Hepatic stellate cell (primary cell): ENCODE measurements at places on chromosomes 7 and 10.

DNA sequence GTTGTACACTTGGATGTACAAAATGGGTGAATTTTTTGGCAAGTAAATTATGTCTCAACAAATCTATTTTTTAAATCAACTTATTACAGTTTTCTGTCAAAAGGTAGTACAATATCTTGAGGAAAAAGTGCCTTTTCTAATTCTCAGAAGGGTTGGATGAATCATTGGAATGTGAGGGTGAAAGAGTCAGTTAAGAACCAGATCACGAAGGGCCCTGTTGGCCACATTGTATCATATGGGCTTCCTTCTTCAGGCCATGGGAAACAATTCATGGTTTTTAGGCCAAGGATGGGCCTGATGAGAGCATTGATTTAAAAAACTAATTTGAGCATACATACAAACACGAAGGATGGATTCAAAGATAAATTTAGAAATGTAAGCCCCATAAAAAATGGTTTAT, 503.7 kb downstream of the TNS3 start:
- peak; percentile 24 for DNase-seq

- DNase-seq, result no peak
Observed at GRCh38 chr10:36943544-36943943, 181.9 kb upstream of the ANKRD30A start.

DNA sequence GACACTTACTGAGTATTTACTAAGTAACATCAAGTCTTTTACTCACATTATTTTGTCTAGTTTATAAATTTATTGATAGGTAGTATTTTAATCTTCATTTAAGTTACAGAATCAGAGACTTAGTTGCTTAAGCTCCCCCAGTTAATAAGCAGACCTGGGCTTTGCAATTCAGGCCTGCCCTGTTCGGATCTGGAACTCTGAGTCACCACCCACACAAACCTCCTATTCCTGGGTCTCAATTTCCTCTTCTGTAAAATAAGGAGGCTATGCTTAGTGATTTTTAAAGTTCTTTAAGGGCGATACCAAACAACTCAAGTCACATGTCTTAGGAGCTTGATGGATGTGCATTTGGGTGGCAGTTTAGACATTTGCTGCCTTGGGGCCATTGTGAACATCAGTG, 3.5 kb upstream of the MGAM start:
- DNase-seq, result no peak

- DNase-seq, result no peak
Observed at GRCh38 chr10:124642088-124642710, 102.0 kb downstream of the FAM53B start.

DNA sequence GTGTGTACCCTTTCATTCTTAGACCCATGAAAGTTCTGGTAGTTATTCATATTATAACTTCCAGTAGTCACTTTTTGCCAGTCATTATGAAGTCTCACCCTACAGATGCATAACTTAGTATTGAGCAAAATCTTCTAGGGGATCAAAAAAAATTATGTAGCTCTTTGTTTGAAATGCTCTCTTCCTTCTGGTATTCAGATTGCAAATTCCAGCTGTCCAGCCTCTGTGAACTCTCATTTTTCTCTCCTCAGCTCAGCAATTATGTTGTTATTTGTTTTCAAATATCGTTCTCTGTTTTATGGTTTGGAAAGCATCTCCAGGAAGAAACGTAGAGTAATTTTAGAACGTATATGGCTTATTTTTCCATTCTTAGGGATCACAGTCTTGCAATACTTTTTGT, 442.5 kb downstream of the SEMA3D start:
- no peak for DNase-seq

DNA sequence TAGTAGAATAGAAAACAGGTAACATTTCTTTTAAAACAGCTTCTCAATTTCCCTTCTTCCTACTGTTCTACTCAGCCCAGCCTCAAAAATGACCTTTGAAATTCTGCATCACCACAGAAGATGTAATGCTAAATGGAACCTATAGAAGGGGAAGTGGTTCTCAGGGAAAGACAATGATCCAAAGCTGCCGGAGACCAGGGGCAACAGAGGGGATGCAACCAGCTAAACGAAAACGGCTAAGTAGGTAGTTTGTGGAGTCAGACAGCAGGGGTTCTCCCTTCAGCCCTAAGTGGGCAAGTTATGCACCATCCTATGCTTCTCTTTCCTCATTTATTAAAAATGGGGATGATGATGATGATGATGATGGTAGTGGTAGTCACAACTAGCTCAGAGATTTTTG, 214.3 kb downstream of the ELMO1 start:
- no peak for DNase-seq

DNA sequence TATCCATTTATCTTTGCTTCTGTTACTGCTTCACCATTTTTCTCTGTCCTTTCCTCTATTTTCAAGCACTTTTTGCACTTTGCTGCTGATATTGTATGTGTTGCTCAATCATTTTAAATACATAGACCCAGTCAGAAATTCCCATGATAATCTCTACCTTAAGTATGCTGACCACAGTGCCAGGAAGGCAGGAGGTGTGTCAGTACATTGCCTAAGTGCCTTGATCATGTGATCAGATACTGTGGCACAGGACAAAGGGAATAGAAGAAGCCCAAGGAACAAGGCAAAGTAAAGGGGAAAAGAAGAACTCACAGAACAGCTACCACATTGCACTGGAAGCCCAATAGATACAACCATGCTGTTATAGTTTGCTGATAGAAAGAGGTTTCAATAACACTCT, 53.7 kb upstream of the CD36 start:
- no peak for DNase-seq

DNA sequence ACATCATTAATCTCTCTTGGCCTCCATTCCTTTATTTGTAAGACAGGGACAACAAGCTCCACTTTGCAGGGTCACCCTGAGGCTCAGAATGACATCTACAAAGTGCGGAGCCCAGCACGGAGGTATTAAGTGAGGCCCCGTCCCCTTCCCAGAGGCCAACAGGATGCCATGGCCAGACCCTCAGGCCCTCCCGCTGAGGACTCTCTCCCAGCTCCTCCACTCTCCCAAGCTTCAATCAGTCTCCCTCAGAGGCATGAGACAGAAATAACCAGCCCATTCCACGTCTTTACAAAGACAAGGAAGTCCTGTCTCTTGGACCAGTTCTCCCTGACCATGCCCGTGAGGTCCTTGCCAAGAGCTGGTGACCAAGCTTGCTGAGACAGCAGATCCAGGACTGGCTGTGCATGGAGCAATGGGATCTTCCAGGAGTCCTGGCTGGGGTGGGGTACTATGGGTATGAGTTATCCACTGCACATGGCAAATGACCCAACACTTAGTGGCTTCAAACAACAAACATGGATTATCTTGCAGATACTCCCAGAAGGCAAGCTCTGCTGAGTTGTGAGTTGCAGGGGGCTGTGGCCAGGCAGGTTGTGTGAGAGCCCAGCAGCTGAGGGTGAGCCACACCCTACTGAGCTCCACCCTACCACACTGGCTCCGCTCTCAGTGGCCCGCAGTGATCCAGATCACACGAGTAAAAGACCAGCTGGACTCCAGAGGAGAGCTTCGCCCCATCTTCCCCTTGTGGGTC, 4.3 kb upstream of the PPIF start:
- no peak for DNase-seq

- DNase-seq, result no peak
Observed at GRCh38 chr7:48718731-48719378, 205.5 kb upstream of the CDC14C start.

GRCh38 chr10:76049581-76050290, 618.3 kb downstream of the LRMDA start:
- no peak for DNase-seq

GRCh38 chr7:74606101-74606908, 51.2 kb upstream of the GTF2I start:
- DNase-seq, result peak; percentile 33

DNA sequence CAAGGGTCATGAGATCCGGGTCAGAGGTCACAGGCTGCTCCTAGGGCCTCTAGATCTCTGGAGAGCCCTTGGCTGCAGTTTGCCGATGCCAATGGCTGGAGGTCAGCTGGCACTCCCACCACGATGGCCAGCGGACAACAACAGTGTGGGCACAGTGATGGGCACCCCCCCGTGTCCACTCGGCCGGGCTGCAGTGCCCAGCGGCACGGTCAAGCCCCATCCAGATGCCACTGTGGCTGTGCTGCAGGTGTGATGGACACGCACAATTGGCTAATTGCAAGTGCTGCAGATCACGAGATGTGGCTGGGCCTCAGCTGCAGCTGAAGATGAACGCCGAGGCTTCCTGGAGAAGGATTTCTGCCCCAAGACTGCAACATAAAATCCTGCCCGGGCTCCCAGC, 80.7 kb downstream of the PDGFA start:
- no peak for DNase-seq

DNA sequence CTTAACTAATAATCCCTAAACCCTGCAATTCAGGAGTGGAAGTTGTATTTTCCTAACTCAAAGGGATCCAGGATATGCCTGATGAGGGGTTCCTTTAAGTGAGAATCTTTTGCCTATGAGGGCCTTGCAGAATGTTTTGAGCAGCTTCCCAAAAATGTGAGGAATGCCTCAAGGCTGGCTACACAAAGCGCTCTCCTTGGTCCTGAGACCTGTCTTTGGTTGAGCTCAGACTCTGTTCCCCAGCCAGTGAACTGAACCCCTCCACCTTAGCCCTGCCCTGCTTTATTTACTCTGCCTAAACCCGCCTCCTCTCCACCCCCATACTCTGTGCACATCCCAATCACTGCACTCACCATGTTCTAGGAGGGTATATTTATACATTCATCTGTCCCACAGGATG, 108.6 kb downstream of the NRCAM start:
- peak; percentile 21 for DNase-seq

DNA sequence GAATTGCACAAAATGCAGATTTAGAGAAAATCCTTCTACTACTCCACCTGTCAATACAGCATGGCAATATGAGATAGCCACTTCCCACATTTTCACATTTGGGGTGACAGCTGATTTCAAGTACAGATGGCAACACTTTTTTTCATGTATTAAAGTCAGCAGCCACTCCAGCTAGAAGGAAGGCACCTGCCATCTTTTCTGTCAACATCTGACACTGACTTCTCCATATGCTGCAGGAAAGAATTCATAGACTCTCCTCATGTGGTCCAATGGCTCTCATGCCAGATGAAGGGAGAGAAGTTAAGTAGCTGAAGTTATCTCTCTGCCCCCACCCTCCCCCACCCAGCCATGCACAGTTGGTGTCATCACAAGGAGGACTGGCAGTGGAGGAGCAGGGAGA, 912.0 kb downstream of the SORCS1 start:
- DNase-seq, result no peak

- no peak for DNase-seq
Observed at GRCh38 chr7:131683536-131684125, 127.2 kb upstream of the PODXL start.

GRCh38 chr10:47406870-47407691, 23.0 kb upstream of the ZNF488 start:
- peak; percentile 42 for DNase-seq

DNA sequence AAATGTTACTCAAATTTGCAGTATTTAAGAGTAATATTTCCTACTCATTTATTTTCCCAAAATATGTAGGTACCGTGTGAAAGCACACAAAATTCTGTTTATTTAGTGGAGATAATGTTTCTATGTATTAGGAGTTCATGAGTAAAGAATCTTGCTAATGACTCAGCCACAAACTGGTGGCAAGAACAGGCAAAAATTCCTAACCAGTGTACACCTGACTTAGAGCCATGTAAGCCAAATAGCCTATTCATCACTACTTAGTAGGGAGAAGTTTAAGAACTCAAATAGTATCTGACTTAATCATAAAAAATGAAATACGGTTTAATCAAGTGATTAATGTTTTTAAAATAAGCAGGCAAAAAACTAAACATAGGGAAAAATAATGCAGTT, 169.0 kb downstream of the SRPK2 start:
- peak; percentile 22 for DNase-seq

- peak; percentile 11 for DNase-seq
Observed at GRCh38 chr10:74949843-74950765, 123.7 kb downstream of the KAT6B start.

- no peak for DNase-seq
Observed at GRCh38 chr7:25852939-25853271, 299.1 kb upstream of the NFE2L3 start.

- no peak for DNase-seq
Observed at GRCh38 chr7:48931481-48931880, 7.1 kb downstream of the CDC14C start.

DNA sequence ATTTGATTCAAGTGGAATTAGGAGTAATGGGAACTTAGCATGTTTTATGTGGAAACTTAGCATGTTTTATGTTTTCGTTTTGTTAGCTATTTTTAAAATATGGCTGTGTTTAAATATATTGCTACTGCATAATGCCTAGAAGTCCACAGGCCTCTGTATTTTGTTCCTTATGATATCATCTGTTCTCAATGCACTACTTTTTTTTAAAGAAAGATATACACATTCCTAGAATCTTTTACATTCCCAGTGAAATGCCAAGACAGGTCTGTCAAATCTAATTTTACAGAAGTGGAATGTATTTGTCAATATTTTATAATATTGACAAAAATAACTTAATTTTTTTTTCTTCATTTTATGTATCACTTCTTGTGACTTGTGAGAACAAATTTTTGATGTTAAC, 51.6 kb downstream of the ST7 start:
- DNase-seq, result peak; percentile 38

DNA sequence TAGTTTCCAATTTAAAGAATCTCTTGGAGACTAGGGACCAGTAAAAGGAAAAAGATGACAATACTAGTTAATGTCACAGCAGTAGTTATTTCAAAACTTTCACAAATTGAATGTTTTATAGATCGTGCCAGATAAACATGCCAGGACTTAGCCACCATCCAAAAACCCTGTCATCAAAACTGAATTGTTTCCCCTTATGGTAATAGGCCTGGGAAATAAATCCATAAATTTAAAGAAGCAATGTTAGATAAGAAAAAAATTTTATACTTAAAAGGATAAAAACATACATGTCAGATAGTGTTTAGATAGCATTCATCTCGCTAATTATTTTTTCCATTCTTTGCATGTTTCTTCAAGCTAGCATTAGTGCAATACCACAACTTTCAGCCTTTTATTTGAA, 71.2 kb downstream of the SUGCT start:
- DNase-seq, result no peak

GRCh38 chr10:12051241-12051640, 8.6 kb upstream of the UPF2 start:
- DNase-seq, result no peak

GRCh38 chr7:51010534-51010933, 227.8 kb upstream of the GRB10 start:
- no peak for DNase-seq

GRCh38 chr10:112375721-112376395, 1.9 kb downstream of the ACSL5 start:
- peak; percentile 39 for DNase-seq

DNA sequence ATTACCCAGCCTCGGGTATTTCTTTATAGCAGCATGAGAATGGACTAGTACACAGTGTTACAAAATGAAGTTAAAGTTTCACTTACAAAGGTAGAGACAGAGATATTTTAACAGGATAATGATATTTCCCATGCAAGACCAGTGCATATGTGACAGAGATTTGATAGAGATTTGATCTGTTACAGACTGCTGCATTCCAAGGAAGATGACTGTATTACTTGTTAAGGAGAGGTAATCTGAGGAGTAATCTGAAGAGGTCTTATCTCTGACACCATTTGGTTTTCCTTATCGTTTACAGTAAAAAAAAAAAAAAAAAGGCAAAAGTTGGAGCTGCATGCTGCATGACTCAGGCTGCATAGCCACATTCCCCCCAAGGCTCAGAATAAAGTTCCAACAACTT, 289.6 kb downstream of the POM121L12 start:
- DNase-seq, result no peak
